Brain pericyte (primary cell): ENCODE measurements at places on chromosomes 2 and 18.

GRCh38 chr2:33322612-33323011, 153.8 kb upstream of the RASGRP3 start:
- DNase-seq = no peak

DNA sequence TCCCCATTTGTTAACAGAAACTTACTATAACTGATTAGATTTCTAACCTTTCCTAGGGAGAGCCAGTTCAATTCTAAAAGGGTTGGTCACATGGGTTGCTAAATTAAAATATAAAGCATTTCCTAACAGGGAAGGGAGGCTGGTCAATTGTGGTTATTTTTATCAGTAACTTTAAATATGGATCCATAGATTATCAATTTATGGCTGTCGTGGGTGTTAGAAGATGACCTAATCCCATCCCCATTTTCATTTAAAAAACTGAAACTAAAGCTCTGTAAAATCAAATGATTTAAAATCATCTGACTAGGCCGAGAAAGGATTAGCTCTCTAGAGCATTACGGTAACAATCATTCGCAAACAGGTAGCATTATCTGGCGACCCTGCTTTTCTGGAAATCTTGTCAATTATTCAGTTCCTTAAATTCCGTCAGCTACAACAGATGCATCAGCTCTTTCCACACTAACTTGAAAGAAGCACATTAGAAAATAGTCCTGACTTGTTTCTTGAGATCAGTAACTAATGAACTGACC, 953 bp upstream of the HNRNPA3 start:
- DNase-seq = no peak

GRCh38 chr2:239312081-239312511, 88.7 kb downstream of the HDAC4 start:
- no peak for DNase-seq

GRCh38 chr2:209424781-209425470, 1.1 kb downstream of the MAP2 start:
- no peak for DNase-seq

DNA sequence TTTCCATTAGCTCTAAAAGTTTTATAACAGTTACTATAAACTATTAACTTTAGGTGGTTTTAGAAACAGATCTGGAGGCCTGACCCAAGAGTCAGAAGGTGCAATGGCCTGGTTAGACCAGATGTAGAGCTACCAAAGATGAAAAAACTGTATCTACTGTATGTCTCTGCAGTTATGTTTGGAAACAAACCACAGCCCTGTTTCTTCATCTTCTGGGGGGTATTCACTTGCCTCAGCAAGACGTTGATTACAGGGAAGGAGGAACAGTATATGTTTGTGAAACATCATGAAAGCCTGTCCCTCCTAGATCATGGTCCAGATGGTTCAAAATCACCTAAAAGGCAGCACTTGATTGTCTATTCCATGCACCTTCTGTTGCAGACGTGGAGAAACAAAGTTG, 220.2 kb downstream of the SUCLG1 start:
- DNase-seq = no peak

GRCh38 chr18:3852321-3852720, 402.3 kb downstream of the TGIF1 start:
- DNase-seq = no peak

DNA sequence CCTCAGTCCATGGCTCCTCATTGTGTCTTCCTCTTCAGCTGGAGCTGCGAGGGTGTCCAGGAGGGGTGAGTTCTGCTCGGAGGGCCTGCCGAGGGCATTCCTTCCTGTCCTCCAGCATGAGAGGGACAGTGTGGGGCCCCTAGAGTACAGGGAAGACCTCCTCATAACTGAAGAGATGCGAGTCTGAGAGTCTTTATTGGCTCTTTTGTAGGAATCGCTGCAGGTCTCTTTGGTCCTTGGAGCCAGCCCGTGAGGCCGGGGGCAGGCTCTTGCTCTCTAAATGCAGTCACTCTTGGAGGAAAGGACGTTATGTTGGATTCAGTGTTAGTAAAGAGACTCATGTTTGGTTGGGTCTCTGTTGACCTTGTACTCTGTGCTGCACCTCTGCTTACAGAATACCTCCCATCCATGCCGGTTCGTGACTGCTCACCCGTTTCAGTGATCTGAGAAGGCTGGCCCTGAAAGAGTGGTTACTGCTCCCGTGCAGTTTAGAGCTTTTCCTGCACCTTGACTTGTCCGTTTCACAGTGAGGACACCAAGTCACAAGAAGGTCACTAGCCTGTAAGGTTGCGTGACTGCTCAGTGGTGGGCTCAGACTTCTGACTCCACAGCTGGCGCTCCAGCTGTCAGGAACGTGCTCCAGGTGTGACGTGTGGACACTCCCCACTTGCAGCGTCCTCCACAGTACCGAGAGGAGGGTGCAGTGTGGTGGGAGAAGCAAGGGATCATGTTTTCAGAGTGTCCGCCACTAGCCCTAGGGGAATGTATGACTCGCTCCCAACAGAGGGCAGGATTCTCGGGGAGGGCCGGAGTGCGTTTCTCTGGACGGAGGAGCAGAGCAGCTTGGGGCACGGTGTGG, 7.8 kb downstream of the ATG4B start:
- DNase-seq = no peak

DNA sequence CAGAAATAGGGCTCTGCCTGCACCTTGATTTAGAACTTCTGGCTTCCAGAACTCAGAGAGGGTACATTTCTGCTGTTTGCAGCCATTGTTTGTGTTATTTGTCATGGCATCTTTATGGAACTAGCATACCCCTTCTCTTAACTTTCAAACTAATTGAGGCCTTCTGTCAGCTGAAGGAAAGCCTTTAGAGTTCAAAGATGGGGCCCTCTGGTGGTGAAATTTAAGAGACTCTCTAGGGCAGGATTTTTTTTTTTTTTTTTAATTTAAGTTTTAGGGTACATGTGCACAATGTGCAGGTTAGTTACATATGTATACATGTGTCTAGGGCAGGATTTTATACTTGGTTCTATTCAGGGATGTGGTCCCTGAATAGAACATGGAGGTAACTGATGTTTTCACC, 260.6 kb upstream of the LINC00305 start:
- DNase-seq = no peak

GRCh38 chr2:9749546-9750223, 93.6 kb upstream of the TAF1B start:
- no peak for DNase-seq

DNA sequence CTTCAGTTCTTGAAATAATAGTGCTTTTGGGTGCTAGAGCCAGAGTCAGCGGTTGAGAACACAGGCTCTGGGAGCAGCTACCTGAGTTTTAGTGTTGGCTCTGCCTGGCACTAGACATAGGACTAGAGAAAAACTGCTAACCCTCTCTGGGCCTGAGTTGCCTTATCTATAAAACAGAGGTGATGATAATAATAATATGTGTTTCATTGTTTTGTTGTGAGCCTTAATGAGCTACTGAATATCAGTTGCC, 391.7 kb downstream of the PTPRM start:
- no peak for DNase-seq

- DNase-seq = no peak
Observed at GRCh38 chr2:86224645-86225355, 25.5 kb downstream of the MRPL35 start.

- DNase-seq = peak; percentile 31
Observed at GRCh38 chr2:69177063-69177771, 164.2 kb downstream of the ANTXR1 start.

DNA sequence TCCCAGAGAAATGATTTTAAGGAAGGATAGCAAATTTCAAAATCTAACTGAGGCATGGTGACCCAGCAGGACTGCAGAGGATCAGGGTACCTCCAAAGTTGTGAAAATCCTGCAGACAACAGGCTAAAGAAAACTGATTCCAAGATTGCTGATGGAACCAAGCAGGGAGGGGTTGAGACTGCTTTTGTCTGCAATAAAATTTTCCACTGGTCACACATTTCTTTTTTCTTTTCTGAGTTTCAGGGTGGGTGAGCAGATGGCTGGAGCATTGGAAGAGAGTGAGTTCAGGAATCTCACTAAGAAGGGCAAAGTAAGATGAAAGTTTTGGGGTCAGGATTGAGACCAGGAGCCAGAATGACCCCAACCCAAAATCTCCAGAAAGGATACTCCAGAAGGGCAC, 321.0 kb downstream of the TNS1 start:
- DNase-seq = no peak

GRCh38 chr2:24050041-24050979, 769 bp downstream of the FKBP1B start:
- DNase-seq = no peak

DNA sequence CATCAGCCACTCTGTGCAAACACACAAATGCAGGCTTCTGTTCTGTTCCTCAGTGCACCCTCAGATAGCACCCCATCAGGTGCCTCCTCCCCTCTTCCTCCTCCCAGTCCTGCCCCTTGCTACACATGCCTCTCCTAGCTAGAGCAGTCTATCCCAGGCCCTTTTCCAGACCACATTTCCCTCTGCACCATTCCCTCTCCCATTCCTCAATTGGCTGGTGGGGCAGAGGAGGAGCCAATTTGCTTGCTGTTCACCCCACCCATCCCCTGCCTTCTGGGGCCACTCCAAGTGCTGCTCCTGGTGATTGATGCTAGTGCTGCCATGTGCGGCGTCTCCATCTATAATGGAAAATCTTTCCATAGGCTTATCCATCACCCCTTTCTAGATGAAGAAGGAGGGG, 5.4 kb downstream of the CFAP65 start:
- DNase-seq = no peak

DNA sequence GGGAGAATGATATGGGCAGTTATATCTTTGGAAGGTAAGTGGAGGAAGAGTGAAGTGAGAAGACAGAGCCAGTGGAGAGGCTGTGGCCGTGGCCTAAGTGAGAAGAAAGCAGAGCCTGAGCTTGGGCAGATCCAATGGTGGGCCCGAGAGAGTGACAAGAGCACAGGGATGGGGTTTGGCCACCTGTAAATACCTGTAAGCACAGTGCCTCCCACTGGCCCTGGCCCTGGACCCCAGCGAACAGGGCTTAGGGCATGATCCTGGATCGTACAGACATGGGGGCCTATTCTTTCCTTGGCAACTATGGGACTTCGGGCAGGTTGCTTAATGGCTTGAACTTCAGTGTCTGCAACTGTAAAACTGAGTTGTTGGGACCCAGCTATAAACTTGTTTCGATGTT, 44.1 kb downstream of the MTCL1 start:
- DNase-seq = no peak

DNA sequence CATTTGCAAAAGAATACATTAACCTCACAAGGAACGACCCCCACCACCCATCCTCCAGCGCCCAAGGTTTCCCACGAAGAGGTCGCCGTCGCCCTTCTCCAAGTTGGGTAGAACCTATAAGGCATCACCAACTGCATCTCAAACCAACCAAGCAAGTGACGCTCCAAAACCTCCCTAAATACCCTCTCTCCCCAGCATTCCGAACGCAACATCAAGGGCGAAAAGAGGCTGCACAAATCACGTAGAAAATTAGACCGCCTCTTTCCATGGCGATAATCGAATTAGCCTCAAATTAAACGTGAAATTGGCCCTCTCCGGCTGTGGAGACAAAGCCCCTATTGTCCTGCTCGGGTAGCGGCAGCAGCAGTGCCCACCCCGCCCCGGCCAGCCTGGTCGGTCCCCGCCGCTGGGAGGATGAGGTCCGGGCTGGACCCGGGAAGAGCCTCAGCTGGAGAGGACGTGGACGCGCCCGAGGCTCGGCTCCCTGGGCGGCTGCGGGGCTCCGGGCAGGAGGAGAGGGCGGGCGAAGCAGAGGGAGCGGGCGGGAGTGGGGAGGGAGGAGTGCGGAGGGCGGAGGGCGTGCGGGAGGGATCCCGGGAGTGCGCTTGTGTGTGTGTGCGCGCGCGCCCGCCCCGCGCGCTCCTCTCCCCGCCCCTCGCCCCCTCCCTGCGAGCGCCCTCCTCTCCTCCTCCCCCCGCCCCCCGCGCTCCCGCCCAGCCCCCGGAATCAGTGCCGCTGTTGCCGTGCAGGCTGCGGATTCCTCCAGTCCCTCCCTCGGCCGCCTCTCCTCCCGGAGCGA, at the start of gene SPTBN1:
Gene SPTBN1 (plus strand): TSS at position 765 of the 799 bp plus-strand sequence. CDS start 70,092 bp downstream, outside the sequence.
- DNase-seq = peak; percentile 53

GRCh38 chr2:170815311-170815710, 1.4 kb upstream of the GAD1 start:
- DNase-seq = no peak

DNA sequence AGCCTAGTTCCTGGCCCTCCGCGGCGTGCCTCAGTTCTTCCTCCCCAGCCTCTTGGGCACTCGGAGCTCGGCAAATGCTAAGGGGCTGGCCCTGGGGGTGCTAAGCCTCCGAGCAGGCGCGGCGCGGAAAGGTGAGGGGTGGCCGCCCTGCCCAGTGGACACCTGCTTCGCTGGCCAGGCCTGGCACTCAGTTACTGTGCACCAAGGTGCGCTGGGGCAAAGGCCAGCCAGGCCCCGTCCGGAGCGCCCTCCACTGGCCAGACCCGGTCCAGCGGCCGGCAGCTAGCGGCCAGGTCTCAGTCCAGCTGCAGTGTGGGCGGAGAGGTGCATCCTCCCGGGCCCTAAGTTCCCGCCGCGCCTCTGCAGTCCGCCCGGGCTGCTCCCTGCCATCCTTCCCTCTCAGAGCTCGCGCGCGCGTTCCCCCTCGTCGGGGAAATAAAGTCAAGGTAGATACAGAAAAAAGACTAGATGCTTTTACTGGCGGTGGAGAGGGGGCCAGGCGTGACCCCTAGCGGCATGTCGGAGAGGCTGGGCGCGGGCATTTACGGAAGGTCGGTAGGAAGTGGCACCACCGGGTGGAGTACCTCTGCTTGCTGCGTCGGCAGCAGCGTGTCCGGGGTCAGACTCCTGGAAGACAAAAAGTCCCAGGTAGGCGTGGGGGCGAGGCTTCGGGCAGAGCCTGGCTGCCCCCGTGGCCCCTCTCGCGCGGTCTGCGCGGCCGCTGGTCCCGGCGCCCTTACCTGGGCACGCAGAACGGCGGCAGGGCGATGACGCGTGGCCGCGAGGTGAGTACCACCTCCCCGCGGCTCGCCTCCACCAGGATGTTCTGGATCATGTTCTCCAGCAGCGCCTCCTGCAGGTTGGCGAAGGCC, 9.4 kb upstream of the CRYBA2 start:
- DNase-seq = no peak

- no peak for DNase-seq
Observed at GRCh38 chr2:170086751-170087412, 91.1 kb upstream of the MYO3B start.
